Hematopoietic multipotent progenitor cell (in vitro differentiated cells): ENCODE measurements at places on chromosomes 7 and 10. TPM values are rescaled to one million over a fixed set of nuclear protein-coding genes. Genes with fewer than 3 reads are reported as not detected.

ADAMTS14 gene
- total RNA-seq, result 3.0 TPM

ABCA13 gene
- total RNA-seq, result 4.3 TPM

PRKG1 gene
- 67.3 TPM for total RNA-seq

RAMP3 gene
- total RNA-seq, result under 0.01 TPM

GIMAP4 gene
- 1.3 TPM for total RNA-seq

ASB10 gene
- total RNA-seq, result not detected
